ENCODE measurements at places on chromosomes 1 and 21.

GRCh38 chr1:237799762-237800474 lies 90.8 kb downstream of the ZP4 start:
- DNase-seq = peak; percentile 41

- DNase-seq = no peak
These were observed 5.5 kb upstream of the FOXO6 start for GRCh38 chr1:41355761-41356160.

GRCh38 chr1:201537891-201538611 lies 876 bp upstream of the NAV1 start:
- no peak for DNase-seq

DNA sequence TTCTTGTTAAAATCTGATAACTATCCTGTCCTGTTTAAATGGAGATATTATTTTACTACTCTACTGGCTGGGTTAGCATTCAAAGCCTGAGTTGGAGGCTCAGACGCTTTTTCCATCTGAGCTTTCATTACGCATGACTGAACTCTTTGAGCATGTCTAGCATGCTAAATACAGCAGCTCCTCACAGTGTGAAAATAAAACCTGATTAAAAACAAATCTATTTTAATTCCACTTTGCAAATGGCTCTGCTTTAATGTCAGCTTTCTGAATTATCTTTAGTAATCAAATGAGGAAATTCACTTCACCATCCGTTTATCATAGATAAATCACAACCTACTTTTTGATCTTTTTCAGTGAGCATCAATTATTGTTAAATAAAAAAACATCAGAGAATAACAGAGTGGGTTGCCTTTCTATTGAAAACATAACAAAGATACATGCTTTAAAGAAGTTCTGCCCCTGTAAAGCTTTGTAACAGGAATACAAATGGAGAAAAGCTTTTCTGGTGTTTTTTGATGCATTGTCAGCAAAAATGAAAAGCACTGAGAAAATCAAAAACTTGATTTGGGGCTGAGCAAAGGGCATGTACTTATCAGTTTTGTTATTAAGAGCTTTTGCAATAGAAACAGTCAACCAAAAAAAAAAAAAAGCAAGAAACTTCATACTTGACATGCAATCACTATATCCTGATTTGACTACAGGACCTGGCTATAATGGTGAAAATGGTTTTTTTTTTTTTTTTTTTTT lies 3.5 kb upstream of the SPEN start:
- no peak for DNase-seq
